ENCODE measurements at places on chromosomes 3 and 15. TPM values are rescaled to one million over a fixed set of nuclear protein-coding genes. Genes with fewer than 3 reads are reported as not detected.

TRAK1 gene
- total RNA-seq = 53.7 TPM

PCNP gene
- 120 TPM for total RNA-seq

GRCh38 chr3:141176775-141177174 is 54.9 kb upstream of the PXYLP1 start:
- H3K36me3 ChIP-seq = no peaks in the 10 kb centered on the region
- DNase-seq = no peak
- no peak overlapping the region for H3K27ac ChIP-seq
- no peaks in the 10 kb centered on the region for H3K4me1 ChIP-seq

DNA sequence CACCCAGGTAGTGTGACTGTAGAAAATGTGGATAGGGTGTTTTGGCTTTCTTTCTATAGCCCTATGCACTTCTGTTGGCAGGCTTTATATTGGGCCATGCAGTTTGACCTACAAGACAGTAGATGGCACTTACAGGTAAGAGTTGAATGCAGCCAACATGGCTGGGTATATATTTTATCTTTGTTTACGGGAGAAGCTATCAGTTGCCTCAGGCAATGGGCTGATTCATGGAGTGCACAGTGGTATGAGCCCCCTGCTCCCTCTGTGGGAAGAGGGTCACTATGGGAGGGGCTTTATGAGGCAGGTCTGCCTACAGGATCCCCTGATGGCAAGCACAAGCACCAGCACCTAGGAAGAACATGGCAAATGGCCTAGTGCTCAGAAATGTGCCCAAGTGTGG is 301.2 kb upstream of the CDIN1 start:
- H3K27me3 ChIP-seq = no peaks in the 10 kb centered on the region
- no peak overlapping the region for H3K27ac ChIP-seq
- H3K4me1 ChIP-seq = no peaks in the 10 kb centered on the region
- H3K4me3 ChIP-seq = no peak overlapping the region
- no peaks in the 10 kb centered on the region for H3K36me3 ChIP-seq
